ENCODE measurements at places on chromosomes 5 and 9. TPM values are rescaled to one million over a fixed set of nuclear protein-coding genes. Genes with fewer than 3 reads are reported as not detected.

DNA sequence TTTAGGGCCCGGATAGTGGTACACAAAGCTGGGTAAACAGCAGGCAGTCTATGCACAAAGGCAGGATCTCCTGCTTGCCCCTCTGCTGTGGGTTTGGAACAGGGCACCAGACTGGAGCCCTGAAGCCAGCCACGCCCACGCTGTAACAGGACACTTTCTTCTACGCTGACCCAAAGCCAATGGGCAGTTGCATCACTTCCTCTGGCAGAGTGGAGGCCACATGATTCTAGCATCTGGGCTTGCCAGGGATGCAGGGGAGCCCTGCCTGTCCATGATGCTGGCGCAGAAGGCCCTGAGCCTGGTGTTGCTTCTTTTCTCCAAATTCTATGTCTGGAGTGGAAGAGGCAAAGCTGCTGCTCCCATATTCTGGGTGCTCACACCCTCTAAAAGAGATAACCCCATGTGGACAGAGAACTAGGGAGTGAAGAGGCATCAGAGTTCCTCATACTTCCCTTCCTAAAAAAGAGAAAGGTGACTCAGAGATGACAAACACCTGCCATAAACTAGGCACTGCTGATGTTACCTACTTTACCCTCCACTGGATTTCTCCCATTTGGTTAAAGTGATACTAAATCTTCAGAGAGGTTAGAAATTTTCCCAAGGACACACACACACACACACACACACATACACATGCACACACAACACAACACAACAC lies 260.3 kb upstream of the KLF4 start:
- peak; percentile 96 for DNase-seq

DNA sequence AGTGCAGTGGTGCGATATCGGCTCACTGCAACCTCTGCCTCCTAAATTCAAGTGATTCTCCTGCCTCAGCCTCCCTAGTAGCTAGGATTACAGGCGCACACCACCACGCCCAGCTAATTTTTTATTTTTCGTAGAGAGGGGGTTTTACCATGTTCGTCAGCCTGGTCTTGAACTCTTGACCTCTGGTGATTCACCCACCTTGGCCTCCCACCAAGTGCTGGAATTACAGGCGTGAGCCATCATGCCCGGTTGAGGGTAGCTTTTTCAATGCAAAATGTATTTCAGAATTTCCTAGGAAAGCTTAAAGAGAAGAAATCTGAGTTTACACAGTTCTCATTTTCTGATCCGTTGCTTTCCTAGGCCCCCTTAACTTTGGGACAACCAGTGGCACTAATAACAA lies 15.7 kb downstream of the BDP1 start:
- DNase-seq = no peak

- no peak for DNase-seq
Measured at GRCh38 chr9:106481013-106481609, 381.9 kb upstream of the ZNF462 start.

DNA sequence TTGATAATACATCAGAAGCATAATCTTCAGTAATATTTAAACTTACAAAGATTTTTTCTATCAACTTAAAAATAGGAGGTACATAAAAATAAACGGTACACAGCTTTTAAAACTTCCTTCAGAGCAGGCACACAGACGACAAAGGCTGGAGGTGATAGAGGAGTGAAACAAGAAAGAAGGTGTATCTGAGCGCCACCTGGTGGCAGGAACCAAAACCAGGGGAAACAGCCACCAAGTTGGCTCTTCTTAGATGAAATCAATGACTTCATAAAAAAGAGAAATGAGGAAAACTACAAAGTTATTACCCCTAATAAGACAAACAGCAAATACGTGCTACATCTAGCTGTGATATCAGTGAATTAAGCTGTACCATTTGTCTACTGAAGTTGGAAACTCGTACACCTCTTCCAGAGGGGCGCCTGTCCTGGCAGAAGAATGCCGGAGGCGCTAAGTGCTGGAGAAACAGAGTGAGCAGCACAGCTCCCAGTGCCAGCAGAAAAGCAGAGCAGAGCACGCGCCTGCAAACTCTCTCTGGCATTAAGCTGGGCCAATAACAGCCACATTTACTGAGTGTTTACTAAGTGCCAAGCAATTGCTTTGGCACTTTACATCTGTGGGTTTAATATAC lies 85.9 kb downstream of the SETX start:
- DNase-seq = no peak

DNA sequence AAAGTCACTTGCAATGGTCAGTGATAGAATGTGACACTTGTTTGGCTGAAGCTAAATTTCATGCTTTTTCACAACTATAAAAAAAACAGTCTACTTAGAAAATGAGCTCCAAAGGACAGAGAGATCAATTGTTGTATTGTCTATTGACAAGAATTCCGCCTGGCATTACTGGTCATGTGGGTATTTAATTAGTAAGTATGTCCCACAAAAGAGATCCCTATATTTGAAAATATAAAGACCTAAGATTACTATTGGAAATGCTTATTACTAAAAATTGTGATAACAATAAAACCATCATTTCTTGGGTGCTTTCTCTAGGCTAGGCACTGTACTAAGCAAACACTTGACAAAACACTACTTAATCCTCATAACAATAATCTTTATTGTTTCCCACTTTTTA lies 745.2 kb upstream of the C9orf72 start:
- no peak for DNase-seq

GRCh38 chr5:154470137-154470536 lies 7.9 kb downstream of the HAND1 start:
- no peak for DNase-seq

Gene TMOD1
- 17.1 TPM for total RNA-seq

GRCh38 chr5:178232124-178232919 lies at the start of gene PHYKPL:
Gene PHYKPL, minus strand, starts transcription at chr5:178232802. Its CDS starts 252 bp downstream, at chr5:178232550.
- peak; percentile 84 for DNase-seq

Gene CATSPER3
- not detected for total RNA-seq

Gene FGF10
- total RNA-seq = 7.5 TPM

DNA sequence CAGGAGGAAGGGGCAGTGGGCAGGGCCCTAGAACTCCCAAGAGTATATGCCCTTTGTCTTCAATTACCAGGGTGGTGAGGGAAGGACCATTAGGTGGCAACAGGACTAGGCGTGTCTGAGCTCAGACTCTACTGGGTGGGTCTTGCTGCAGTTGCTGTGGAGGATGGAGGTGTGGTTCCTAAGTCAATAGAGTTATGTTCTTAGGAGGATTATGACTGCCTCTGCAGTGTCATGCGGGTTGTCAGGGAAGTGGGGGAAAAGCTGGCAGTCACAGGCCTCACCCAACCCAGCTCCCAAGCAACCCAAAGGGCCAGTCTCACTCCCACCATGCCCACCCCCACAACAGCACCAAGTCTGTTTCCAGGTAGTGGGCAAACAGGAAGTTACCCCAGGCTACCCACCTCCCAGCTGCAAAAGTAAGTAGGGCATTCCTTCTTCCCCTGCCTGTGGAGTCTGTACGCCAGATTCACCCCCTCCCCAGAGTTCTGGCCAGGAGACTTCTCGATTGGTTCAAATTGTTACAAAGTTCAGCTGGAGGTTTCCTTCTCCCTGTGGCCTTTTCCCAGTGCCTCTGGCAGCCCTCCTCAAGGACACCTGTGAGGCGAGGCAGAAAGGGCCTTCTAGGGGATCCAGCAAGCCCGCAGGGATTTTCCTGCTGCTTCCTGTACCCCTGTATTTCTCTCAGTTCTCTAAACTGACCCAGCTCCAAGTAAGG lies 145.3 kb downstream of the HINT1 start:
- DNase-seq = no peak

- DNase-seq = no peak
Measured at GRCh38 chr9:13332571-13332970, 53.1 kb upstream of the MPDZ start.

Gene LCN15
- total RNA-seq = not detected

DNA sequence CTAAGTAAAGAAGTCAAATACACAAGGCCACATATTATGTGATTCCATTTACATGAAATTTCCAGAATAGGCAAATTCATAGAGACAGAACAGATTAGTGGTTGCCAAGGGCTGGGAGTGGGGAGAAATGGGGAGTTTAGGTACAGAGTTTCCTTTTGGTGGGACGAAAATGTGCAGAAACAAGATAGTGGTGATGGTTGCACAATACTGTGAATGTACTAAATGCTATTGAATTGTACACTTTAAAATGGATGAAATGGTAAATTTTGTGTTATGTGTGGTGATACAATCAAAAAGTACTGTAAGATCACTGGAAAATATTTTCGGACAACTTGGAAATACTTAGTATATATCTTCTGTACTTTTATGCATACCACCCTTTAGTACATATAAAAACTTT lies 15.0 kb downstream of the ECM2 start:
- no peak for DNase-seq

Gene NUTM2F
- total RNA-seq = not detected

Gene FYB1
- total RNA-seq = 74.1 TPM

GRCh38 chr5:68170826-68171558 lies 44.6 kb upstream of the PIK3R1 start:
- peak; percentile 59 for DNase-seq

Gene SIMC1
- 3.7 TPM for total RNA-seq

Gene RAD50
- total RNA-seq = 29.4 TPM

- DNase-seq = no peak
Measured at GRCh38 chr5:150021491-150022157, 21.1 kb downstream of the HMGXB3 start.

- no peak for DNase-seq
Measured at GRCh38 chr5:15439801-15440200, 60.2 kb upstream of the FBXL7 start.

Gene CDH9
- total RNA-seq = not detected

Gene PCDH12
- total RNA-seq = 7.2 TPM

- DNase-seq = no peak
Measured at GRCh38 chr9:96859461-96860198, 5.3 kb upstream of the ZNF782 start.

Gene OR1Q1
- total RNA-seq = not detected

DNA sequence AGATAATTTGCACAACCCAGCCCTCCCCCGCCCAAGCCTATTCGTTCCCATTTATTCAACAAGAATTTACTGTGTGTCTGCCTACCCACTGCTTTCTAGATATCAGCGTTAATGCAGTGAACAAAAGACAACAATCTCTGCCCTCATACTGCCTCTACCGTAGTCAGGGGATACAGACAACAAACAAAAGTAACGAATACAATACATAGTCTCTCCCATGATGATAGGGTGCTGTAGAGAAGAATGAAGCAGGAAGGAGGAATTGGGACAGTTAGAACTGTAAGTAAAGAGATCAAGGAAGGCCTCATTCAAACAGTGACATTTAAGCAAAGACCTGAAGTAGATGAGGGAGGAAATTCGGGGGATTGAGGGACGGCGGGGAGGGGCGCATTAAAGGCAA lies 1.7 kb downstream of the GFM2 start:
- no peak for DNase-seq

Gene GARIN3
- not detected for total RNA-seq

DNA sequence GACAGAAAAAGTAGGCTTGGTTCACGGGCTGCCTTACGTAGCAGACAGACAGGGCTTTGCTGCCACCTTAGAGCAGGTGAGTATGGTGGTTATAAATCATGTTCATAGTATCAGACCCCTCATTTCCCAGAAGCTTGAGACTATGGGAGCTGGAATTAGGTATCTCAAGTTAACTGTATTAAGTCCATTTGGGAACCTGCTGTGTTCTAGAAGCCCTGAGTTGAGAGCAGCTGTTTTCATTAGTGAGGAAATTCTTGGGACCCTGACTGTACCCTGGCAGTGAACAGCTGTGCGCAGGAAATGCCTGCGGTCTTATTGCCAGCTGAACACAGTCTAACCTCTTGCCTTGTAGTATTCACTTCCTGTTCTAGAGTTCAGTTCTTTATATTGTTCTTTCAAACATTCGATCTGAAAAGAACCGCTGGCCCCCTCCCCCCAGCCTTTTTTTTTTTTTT lies 29.8 kb downstream of the UGCG start:
- DNase-seq = peak; percentile 71

Gene SLC46A2
- not detected for total RNA-seq

GRCh38 chr9:33131790-33132772 lies 35.1 kb downstream of the B4GALT1 start:
- DNase-seq = no peak
